ENCODE measurements at places on chromosomes 16 and 17.
A peak's percentile ranks its signal among the peaks of the same experiment; 100 is the strongest.

DNA sequence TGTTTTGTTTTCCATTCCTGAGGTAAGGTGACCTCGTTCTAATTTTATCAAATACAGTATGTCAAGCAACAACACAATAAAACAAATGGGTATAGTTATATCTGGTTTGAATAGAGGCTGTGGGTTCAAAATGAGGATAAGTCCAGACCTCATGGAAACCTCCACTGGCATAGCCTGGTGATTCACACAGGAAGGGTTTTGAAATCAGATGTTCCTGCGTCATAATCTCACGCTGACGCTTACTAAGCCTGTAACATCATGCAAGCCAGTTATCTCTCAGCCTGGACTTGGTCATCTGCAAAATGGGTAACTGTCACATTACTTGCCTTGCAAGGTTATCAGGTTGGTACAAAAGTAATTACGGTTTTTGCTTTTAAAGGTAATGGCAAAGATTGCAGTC lies 1056.3 kb upstream of the EEF2KMT start:
- DNase-seq, result no peak

DNA sequence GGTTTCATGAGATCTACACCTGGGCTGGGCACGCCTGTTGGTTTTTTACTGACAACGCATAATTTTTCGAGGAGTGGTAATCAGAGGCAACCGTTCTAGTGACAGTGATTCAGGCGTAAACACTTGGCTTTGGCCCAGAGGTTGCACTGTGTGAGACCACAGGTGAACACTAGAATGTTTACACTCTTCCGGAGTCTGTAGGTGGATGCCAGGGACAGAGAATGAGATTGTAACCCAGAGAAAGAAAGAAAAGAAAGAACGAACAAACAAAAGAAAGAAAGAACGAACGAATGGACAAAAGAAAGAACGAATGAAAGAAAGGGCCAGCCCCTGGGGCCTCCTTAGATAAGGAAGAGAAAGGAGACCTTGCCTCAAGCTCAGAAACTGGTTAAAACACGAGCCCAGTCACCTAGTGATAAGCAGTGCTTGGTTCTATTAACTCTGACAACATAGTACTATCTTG lies 113.2 kb downstream of the PRKCB start:
- peak; percentile 80 for DNase-seq

DNA sequence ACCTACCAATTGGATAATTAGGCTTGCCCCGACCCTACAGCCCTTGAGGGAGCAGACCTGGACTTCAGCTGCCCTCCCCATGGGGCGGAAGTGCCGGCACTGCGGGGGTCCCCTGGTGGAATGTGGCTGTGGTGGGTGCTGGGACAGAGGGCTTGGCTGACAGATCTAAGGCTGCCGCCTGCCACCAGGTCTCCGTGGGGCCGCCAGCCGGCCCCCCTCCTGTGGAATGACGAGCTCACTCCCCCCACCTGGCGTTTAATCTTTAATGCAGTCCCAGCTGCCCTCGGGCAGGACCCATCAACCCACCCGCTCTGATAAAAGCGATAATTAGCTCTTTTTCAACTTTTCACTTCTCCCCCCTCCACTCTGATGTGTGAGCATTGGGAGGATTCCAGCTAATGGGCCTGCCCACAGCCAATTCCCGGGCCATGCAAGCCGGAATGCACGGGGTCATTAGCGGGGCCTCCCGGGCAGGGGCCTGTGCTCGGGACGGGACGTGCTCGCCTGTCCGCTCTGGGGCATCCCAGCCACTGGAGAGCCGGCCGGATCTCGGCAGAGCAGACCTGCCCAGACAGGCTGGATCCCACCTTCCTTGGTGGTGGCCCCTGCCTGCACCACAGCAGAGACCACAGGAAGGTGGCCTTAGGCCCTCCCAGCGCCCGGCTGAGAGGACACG lies 28.3 kb upstream of the GOSR2 start:
- no peak for DNase-seq

- DNase-seq, result no peak
Observed at GRCh38 chr16:69781118-69781517, 19.0 kb downstream of the WWP2 start.

DNA sequence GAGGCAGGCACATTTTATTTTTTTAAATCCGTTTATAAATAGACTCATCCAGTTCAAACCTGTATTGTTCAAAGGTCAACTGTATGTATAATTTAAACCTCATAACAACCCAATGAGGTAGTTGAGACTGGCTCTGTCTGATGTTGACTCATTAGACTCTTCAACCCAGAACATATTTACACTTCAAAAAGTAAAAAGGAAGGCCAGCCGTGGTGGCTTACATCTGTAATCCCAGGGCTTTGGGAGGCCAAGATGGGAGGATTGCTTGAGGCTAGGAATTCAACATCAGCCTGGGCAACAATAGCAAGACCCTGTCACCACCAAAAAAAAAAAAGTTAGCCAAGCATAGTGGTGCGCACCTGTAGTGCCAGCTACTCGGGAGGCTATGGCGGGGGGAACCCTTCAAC lies 32.5 kb upstream of the DHRS7B start:
- no peak for DNase-seq

DNA sequence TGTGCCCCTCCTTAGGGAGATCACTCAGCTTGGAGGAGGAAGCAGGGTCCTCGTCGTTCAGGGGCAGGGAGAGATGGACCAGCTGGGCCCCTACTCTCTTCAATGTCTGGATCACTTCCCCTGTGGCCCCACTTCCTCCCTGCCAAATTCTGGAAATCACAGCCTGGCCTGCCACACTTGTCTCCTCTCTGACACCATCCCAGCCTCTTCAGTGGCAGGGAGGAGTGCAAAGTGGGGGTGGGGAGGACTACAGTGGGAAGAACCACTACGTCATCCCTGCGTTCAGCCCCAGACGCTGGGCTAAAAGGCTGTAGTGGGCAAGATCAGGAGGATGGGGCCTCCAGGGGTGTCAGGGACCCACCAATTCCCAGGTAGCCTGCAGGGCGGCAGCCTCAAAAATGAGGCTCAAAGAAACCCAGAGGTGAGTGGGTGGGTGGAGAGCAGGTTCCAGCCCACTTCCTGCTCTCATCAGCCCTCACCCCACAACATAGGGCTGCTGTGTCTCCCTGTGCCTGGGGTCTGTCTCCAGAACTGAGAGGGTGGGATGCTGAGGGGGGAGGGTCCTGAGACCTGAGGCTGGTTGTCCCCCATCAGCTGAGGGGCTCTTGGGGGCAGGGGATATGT lies 25.0 kb upstream of the TAC4 start:
- DNase-seq, result no peak

DNA sequence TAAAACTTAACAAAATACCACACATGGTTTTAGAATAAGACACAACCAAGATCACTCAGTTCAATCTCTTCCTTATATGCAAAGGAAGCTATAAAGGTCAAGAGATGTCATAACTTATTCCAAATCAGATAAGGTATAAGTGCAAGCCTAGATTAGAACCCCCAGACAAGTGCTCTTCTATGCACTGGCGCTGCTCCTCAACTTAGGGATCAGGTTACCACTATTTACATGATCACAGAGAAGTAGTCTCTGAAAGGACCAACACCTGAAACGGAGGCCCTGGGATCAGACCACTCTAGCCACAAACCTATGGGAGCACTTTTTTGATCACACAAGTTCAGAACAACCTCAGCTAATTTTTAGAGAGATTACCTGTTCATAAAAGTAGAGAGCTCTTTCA lies 16.6 kb downstream of the COPS3 start:
- DNase-seq, result no peak

DNA sequence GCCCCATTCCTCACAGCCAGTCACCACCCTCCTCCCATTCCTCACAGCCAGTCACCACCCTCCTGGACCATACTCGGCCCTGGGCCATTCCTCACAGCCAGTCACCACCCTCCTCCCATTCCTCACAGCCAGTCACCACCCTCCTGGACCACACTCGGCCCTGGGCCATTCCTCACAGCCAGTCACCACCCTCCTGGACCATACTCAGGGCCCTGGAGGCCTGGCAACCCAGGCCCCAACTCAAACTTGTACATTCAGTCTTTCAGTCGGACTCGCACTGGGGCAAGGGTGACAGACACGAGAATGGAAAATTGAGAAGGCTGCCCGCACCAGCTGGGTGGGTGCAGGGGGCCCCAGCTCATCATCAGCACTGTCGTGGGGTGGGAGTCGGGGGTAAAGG lies 30.4 kb upstream of the FOXK2 start:
- DNase-seq, result no peak

GRCh38 chr17:21360048-21360447 lies 16.1 kb upstream of the KCNJ12 start:
- no peak for DNase-seq

DNA sequence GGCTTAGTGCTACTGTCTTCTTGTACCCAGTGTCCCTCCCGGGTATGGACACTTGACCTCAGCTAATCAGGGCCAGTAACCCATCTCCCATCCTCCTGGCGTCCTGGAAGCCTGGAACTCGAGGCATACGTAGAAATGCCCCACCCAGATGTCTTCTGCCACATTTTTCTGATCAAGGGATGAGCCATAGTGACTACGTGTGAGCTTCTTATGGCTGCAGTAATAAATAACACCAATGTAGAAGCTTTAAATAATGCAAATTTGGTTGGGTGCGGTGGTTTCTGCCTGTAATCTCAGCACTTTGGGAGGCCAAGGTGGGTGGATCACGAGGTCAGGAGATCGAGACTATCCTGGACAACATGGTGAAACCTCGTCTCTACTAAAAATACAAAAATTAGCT lies 3.0 kb upstream of the KCNG4 start:
- DNase-seq, result no peak

- DNase-seq, result no peak
Observed at GRCh38 chr16:71758293-71758760, 33.8 kb upstream of the PHLPP2 start.
